MG63 (cell line): ENCODE measurements at places on chromosomes 2 and 18.

GRCh38 chr18:50080932-50081560 is 113.9 kb downstream of the MYO5B start:
- no peak for DNase-seq

DNA sequence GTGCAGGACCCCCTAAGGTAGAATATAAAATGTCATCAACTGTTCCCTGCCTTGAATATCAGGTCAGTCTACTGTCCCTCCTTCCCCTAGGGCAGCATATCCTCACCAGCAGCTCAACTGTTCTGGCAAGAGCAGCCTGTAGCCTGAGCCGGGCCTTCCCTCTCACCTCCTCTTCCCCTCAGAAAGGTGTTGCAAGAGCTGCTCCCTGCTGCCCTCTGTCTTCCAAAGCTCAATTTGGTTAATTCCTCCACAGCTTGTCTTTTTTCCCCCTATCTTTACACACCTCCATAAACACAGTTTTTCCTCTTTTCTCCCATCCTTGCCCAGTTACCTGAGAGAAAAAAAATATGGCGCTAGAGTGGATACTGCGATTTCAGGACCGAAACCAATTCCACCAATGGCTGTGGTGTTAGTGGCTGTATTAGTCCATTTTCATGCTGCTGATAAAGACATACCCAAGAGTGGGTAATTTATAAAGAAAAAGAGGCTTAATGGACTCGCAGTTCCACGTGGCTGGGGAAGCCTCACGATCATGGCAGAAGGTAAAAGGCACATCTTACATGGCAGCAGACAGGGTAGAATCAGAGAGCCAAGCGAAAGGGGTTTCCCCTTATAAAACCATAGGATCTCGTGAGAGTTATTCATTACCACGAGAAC is 184.7 kb downstream of the MREG start:
- DNase-seq, result peak; percentile 61

DNA sequence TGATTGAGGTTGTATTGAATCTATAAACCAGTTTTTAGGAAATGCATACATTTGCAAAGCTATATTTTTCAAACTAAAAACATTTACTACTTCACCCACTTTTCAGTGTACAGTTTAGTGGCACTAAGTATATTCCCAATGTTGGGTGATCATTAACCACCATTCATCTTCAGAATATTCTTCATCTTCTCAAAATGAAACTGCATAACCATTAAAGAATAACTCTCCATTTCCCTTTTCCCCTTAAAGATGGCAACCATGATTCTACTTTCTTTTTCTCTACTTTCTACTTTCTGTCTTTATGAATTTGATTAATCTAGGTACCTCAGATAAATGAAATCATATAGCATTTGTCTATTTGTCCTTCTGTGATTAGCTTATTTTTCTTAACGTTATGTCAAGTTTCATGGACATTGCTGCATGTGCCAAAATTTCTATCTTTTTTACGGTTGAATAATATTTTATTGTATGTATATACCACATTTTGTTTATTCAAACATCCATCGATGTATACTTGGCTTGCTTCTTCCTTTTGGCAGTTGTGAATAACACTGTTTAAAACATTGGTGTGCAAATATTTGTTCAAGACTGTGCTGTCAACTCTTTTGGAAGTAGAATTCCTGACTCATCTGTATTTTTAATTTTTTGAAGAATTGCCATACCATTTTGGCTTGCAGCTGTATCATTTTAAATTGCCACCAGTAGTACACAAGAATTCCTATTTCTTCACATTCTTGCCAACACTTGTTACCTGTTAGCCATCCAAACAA is 104.9 kb downstream of the RPRM start:
- no peak for DNase-seq

GRCh38 chr2:69163109-69163508 is 150.1 kb downstream of the ANTXR1 start:
- no peak for DNase-seq

- no peak for DNase-seq
These were observed 425.7 kb downstream of the LRATD1 start for GRCh38 chr2:15058015-15058720.

- DNase-seq, result no peak
These were observed 603.6 kb upstream of the RAB6C start for GRCh38 chr2:129375632-129376425.

DNA sequence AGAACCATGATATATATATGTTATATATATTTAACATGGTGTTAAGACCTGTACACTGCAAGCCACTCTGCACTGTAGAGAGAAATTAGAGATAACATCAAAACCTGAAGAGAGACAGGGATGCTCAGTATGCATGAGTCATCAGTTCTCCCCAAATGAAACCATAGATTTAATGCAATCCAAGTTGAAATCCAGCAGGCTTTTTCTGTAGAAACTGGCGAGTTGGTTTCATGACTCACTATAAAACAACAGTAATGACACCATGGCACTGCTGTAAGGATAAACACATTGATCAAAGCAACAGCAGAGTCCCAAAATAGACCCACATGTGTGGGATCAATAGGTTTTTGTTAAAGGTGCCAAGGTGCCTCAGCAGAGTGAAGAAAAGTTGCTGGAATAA is 65.8 kb downstream of the RTP5 start:
- no peak for DNase-seq

DNA sequence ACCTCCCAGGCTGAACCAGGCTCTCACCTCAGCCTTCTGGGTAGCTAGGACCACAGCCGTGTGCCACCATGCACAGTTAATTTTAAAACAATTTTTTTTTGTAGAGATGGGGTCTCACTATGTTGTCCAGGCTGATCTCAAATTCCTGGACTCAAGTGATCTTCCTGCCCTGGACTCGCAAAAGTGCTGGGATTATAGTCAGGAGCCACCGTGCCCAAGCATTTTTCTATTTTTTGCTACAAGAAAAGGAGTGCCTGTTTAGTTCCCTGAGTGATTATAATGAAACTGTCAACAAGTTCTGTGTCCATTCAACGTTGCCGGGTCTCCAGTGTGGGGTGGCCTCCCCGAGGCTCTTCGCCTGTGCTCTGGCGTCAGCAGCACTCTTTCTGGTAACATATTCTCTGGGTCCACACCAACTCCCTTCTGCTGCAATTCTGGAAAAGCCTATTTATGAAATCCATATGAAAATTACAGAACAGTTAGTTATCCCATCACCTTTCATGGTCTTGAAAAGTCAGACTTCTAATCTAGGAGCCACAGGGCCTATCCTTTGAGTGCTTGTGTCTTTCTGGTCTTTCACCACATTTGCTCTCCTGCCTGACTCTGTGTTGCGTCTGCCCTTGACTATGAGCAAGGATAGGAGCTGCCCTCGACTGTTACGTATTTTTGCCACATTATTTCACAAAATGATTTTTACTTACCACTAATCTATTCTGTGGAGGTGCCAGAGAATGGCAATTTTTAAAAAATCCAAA is 172.7 kb downstream of the SOCS6 start:
- DNase-seq, result no peak

- DNase-seq, result no peak
These were observed 619.0 kb downstream of the SLC4A3 start for GRCh38 chr2:220246386-220246785.

GRCh38 chr18:44627280-44627679 is 53.4 kb upstream of the SETBP1 start:
- peak; percentile 4 for DNase-seq

- DNase-seq, result no peak
These were observed 645 bp downstream of the MIB1 start for GRCh38 chr18:21741312-21741561.

- no peak for DNase-seq
These were observed 147.2 kb upstream of the SPATS2L start for GRCh38 chr2:200159357-200159707.

DNA sequence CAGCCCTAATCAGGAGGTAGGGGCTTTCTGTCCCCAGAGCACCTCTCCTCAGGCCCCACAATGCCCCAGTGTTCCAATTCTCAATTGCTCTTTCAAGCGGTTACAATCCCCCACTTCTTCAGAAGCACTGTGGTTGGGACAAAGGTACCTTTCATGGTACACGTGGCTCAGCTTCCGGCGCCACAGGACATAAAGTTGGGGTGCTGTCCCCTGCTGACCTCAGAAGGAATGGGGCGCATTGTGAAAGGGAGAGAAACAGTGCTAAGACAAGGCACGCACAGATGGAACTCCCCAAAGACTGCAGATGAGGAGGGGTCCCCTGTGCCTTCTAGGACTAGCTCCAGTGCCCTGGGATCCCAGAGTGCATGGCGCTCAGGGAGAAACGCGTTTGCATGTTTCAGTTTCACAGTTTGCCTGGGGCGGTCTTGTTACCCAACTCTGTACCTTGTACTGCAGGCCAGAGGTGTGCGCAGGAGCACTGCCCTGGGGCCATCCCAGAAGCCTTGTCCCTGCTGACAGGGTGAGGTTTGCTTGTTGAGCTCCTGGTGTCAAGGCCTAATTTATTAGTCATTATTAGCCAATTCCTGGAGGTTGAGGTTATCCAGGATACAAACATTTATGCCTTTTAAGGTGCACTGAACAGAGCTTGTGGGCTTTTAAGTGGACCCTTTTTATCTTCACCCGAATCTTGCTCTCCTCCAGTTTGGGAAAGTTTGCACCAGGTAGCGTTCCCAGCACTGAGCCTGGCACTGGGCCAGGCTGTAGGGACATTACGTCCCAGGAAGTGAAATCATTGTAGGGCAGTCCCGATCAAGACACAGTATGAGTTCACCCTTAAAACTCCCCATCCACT is 7.6 kb downstream of the CNDP1 start:
- no peak for DNase-seq

- peak; percentile 93 for DNase-seq
These were observed 72.5 kb upstream of the SMAD2 start for GRCh38 chr18:48002933-48003365.

DNA sequence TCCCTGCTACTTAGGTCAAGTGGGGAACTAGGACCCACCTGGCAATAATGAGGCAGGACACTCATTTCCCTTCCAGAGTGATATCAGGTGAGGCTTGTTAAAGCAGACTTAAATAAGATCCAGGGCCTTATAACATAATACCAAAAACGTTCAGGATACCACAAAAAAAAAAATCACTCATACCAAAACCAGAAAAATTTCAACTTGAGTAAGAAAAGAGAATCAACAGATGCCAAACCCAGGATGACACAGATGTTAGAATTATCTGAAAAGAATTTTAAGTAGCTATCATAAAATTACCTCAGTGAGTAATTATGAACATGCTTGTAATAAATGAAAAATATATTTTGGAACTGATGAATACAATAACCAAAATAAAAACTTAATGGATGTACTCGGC is 255.6 kb upstream of the OSR1 start:
- no peak for DNase-seq

DNA sequence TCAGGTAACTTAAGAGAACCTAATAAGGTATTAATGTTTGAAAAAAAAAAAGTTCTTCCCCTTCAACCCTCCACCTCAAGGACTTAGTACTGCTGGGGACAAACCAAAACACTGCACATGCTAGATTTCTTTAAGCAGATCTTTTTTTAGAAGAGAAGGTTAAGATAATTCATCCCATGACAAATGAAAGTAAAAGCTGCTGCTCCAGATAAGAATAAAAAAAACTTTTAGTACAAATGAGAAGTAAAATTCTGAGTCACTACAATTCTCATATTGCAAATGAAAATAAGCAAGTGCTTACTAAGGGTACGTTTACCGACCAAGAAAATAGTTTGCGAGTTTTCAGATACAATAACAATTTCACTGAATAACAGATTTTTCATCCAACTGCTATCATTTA is 8.9 kb downstream of the STAM2 start:
- no peak for DNase-seq

DNA sequence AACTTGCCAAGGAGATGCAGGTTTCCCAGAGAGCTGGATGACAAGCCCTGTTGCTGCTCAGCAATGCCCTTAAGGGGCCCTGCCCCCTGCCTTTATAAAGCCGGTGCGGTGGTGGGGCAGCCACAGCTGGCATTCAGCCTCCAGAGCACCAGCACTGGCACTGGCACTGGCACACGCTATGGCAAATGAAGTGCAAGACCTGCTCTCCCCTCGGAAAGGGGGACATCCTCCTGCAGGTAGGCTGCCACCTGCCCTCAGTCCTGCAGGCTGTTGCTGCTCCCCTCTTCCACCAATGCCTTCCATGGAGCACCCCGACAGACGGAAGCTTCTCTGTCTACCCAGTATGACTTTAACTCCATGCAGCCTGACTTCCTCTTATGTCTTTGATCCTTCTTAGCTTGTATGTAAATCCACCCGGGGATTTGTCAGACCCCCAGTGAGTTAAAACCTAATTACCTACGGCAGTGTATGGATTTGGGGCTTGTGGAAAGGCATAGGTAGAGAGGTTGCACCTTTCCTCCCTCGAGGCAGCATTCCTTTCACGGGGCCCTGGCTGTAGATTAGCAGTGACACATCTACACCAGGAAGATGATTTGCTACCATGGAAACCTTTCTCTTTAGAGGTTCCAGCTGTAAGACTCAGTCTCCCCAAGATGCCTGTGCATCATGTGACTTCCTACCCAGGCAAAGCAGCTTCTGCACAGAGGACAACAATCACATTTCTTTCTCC is at the start of gene DAPL1:
TSS of gene DAPL1 (plus strand) at position 123 of the 730 bp plus-strand sequence. CDS start at position 179, 56 bp downstream.
- DNase-seq, result no peak

GRCh38 chr2:149330127-149331022 is at the start of gene LYPD6:
Gene LYPD6 (plus strand): TSS chr2:149330587. CDS start chr2:149437709, 107,122 bp downstream.
- peak; percentile 77 for DNase-seq

GRCh38 chr18:55290898-55291297 is 297.1 kb downstream of the TCF4 start:
- no peak for DNase-seq

DNA sequence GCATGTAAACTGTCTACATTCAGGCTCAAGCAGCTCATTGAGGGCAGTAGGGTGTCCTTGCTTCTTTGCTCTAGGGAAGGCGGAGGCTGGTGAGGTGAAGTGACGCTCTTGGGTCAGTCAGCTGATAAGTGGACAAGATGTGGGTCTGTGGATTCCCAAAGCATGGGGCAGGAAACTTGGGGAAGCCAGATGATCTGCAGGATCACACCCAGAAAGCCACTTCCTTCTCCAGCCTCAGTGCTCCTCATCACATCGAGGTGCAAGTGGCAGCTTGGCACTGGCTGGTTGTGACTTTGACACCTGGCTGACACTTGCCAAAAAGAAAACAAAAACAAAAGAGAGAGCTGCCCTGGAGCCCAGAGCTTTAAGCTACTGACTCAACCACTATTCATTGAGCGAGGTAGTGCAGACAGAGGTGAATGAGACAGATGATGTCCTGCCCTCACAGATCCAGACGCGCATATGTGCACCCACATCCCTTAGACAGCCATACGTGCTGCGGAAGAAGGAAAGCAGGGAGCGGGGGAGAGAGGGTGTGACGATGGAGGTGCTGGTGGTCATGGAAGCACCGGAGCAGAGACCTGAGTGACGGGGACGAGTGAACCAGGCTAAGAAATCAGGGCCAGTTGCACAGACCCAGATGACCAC is 3.1 kb upstream of the CIB4 start:
- DNase-seq, result no peak

- peak; percentile 50 for DNase-seq
These were observed 101.6 kb downstream of the SPTBN1 start for GRCh38 chr2:54557601-54558187.

- DNase-seq, result no peak
These were observed 369.8 kb downstream of the ARHGAP15 start for GRCh38 chr2:143499061-143499460.

- peak; percentile 72 for DNase-seq
These were observed 10.4 kb downstream of the COLEC11 start for GRCh38 chr2:3604991-3605961.

GRCh38 chr2:147173189-147173581 is 671.6 kb upstream of the ACVR2A start:
- DNase-seq, result no peak
